ENCODE measurements at places on chromosomes 6 and 20.

DNA sequence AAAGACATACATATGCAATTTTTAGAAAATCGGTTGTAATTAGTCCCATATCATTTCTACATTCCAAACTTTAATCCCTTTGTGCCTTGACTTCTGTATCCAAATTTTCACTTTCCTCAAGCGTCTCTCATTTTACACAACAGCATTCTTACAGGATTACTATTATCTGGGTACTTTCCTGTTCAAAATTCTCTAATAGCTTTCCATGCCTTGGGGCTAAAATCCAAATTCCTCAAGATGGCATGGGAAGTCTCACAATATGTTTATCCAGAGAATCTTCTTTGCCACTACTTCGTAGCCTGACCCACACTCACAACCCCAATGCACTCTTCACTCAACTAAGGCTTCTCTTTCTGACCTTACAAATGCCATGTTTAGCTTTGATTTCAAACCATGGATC lies 125.0 kb downstream of the TBX18 start:
- DNase-seq: no peak

- no peak for DNase-seq
Measured at GRCh38 chr6:146041282-146041681, 12.4 kb downstream of the GRM1 start.

DNA sequence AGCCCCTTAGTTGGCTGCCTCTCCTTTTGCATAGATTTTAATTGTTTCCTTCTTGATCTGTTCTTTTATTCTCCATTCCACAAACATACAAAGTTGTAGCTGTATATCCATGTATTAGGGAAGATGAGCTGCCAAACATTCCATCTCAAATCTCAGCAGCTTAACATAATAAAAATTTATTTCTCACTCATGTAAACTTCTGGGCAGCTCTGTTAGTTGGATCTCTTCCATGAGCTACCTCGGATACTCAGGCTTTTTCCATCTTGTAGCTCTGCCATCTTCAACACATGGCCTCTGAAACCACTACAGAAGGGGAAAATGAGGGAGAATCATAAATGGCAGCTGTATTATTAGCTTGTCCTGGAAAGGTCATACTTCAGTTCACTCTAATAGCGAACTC lies 149.4 kb upstream of the BMP2 start:
- DNase-seq: no peak

DNA sequence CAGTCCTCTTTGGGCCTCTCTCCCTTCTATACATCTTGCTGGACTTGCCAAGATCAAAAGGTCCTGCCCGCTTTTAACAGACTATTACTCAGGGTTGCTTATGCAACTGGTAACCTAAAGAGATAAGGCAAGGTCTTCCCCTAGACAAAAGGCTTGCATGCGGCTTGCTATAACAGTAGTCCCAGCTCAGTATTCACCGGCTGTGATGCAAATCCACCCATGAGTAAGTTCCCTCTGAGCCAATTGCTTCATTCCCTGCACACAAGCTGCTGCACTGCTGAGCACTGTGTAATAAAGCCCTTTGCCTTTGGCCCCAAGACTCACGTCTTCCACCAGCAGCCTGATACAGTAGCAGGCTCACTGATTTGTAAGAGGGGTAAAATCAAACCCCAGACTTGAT lies 363.8 kb downstream of the PRKN start:
- DNase-seq: no peak

- DNase-seq: no peak
Measured at GRCh38 chr6:20437639-20438038, 36.0 kb downstream of the E2F3 start.

DNA sequence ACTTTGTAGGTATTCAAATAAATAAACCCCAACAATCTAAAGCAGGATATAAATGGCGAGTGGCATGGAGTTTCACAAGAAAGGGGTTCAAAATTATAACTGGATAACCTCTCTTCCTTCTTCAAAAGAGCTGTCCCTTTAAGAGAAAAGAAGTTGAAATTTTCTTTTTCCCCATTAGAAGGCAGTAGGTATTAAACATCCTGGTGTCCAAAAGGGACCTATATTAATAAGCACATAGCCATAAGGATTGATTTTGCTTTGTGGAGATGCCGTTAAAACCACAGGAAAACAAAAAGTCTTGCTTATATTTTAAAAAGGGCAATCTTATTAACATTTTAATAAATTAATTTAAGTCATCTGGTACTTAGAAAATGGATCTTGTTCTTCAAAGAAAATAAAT lies 76.5 kb downstream of the LYRM4 start:
- DNase-seq: no peak

DNA sequence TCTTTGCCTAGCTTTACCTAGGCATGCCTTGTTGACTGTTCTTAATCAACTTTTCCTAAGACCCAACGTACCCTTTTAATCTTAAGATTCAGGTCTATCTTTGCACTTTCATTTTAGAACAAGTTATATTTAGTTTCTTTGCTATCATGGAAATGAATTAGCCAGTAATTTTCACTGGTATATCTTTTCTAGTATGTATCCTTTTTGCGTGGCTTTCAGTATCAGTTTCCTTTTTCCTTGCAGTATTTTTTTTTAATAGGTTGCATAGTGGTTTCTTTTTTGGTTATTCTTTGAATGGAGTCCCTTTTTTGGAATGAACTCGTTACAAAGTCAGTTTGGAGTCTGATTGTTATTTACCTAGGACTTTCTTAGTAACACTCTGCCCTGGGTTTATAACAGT lies 7.3 kb downstream of the ANKEF1 start:
- DNase-seq: no peak

- DNase-seq: no peak
Measured at GRCh38 chr20:63117151-63117550, 98.8 kb downstream of the YTHDF1 start.

DNA sequence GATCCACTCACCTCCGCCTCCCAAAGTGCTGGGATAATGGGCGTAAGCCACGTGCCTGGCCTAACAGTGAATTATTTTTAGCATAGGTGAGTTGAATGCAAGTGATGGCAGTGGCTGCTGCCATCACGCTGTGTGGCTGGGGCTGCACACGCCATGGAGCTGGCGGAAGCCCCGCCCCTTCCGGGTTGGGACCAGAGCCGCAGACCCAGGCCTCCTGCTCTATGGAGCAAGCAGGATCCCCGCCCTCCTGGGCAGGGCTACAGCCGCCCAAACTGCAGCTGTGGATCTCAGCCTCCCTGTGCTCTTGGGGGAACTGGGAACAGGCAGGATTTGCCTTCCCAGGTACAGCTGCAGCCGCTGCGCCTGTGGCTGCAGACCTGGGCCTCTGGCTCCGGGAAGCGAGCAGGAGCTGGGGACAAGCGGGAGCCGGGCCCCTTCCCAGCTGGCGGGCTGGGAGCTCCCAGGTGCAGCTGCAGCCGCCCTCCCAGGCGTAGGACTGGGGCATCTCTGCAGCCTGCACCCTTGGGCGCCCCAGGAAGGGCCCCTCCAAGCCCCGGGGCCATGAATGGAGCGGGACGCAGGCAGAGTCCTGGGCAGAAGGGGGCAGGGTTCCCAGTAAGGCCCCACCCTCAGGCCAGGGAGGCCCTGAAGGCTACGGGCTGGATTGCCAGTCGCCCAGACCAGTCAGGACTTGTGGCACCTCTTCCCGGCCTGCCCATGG lies 30.9 kb upstream of the SLA2 start:
- no peak for DNase-seq

Measured in activated CD8-positive, alpha-beta memory T cell treated with anti-CD3 and anti-CD28 coated beads for 1 hour (primary cell).